Stimulated activated CD8-positive, alpha-beta memory T cell treated with anti-CD3 and anti-CD28 coated beads, Interleukin-4, amount 100 ng/mL, for 1 hour (primary cell): ENCODE measurements at places on chromosomes 2 and 18.

- DNase-seq: no peak
Measured at GRCh38 chr2:207944979-207945600, 80.2 kb downstream of the PLEKHM3 start.

DNA sequence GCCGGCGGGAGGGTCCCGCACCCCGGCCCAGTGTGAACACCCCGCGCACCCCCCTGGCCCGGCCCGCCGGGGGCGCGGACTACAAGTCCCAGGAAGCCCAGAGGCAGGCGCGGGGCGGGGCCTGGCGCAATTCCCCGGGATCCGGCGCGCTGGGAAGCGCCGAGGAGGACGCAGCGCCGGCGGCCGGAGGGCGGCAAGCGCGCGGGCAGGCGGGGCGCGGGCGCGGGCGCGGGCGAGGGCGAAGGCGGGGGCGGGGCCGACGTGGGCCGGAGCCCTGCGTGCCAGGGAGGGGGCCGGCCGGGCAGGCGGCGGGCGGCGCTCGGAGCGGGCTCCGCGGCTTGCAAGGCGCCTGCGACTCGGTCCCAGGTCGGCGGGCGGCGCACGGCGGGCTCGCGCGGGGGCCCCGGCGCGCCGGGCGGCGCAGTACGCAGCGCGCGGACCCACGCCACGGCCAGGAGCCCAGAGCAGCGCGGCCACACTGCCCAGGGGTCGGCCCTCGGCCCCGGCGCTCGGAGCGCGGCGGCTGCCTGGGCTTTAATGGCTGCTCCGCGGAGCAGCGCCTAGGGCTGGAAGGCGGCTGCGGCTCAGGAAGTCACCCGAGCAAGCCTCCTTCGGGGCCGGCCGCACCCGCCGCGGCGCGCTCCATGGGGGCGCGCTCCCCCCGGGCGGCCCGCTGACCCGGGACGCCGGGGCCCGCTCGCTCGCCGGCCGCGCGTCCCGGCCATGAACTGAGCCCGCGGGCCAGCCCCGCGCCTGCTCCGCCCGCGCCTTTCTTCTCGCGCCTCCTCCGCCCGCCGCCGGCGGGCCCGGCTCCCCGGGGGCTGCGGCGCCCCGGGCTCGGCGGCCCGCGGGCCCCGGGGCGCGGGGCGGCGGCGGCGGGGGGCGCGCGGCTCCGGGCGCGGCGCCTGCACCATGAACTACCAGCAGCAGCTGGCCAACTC is at the start of gene AGAP1:
TSS of gene AGAP1 (plus strand) at position 269 of the 941 bp plus-strand sequence.
- DNase-seq: no peak

GRCh38 chr2:209091056-209091455 is 332.8 kb upstream of the MAP2 start:
- DNase-seq: no peak

- DNase-seq: no peak
Measured at GRCh38 chr18:58113337-58113736, 69.3 kb downstream of the NEDD4L start.

DNA sequence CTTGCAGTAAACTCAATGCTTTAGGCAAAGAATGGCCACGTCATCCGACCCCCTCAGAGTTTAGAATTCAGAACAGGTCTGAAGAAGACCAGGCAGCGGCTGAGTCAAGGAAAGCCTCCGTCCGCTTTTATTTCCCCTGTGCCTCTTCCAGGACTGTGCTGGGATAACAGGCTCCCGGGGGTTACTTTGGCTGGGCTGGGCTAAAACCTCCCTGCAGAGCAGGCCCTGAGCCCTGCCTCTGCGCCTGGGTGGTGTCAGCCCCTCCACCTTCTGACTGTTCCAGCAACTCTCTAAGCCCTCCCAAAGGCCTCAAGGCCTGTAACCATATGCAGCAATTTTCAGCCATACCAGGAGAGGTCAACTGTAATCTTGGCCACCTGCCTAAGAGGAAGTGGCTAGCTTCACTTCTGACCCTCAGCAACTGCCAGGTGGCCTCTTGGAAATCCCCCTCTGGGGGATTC is 166.5 kb downstream of the RPIA start:
- no peak for DNase-seq

DNA sequence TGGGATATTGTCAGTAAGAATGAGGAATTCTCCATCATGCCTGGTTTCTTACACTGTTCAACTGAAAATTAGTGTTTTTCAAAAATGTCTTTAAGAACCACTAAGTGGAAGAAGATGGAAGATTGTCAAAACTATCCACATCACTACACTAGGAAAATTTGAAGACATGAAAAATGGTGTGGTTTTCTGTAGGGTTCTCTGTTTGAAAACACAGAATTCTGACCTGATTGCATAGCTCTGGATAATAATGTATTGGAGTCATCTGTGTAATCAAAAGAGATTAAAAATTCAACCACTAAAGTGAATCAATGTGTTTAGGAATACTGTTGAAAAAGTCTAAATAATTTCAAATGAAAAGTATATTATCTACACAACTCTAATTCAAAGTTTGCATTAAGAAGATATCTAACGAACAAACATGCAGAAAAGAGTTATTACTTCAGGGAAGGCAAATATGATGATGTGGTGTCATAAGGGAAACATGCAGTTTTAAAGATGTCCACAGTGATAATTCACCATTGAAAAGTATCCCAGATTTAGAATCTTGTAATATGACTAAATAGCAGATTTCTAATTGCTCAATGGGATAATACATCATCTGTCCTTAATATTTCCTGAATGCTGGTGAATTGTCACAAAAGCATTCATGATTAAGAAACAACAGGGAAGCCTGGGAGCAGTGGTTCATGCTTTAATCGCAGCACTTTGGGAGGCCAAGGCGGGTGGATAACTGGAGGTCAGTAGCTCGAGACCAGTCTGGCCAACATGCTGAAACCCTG is 116.9 kb downstream of the ERBB4 start:
- no peak for DNase-seq

DNA sequence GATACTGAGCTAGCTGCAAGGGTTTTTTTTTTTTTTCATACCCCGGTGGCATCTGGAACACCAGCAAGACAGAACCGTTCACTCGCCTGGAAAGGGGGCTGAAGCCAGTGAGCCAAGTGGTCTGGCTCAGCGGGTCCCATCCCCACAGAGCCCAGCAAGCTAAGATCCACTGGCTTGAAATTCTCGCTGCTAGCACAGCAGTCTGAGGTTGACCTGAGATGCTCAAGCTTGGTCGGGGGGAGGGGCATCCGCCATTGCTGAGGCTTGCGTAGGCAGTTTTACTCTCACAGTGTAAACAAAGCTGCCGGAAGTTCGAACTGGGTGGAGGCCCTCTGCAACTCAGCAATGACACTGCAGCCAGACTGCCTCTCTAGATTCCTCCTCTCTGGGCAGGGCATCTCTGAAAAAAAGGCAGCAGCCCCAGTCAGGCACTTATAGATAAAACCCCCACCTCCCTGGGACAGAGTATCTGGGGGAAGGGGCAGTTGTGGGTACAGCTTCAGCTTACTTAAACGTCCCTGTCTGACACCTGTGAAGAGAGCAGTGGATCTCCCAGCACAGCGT is 5.1 kb upstream of the MIB1 start:
- no peak for DNase-seq

DNA sequence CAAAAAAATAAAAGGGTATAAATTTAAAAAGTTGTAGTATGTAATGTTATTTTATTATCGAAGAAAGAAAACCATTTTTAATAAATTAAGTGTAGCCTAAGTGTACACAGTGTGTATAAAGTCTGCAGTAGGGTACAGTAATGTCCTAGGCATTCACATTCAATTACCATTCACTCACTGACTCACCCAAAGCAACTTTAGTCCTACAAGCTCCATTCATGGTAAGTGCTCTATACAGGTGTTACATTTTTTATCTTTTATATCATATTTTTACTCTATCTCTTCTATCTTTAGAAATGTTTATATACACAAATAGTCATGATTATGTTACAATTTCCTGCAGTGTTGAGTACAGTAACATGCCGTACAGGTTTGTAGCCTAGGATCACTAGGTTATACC is 59.5 kb downstream of the RABL2A start:
- no peak for DNase-seq

- no peak for DNase-seq
Measured at GRCh38 chr2:130183512-130184373, 1.7 kb downstream of the MZT2B start.

DNA sequence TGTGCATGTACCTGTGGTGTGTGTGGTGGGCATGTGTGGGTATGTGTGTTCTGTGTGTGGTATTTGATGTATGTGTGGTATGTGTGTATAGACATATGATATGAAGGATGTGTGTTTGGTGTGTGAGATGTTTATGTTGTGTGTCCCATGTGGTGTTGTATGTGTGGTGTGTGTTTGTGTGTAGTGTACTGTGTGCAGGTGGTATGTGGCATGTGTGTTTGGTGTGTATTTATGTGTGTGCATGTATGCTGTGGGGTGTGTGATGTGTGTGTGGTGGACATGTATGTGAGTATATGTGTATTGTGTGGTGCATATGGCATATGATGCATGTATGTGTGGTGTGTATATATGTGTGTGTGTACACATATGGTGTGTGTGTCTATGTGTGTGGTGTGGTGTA is 718.8 kb upstream of the SOX11 start:
- DNase-seq: no peak

DNA sequence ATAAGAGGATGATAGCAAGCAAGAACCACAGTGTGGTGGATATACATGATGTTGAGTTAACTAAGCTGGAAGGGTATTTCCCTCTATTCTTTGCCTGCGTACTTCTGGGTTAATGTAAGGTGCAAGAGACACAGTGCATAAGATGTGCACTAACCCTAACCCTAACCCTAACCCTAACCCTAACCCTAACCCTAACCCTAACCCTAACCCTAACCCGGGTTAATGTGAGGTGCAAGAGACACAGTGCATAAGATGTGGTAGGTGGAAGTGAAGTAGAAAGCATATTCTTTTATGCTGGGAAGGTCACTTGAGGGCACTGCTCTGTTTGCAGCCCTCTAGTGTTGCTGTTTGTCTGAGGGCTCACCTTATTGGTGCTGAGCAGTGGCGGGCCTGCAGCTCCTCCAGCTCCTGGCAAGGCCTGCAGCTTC is 181.5 kb upstream of the ITGA4 start:
- no peak for DNase-seq

GRCh38 chr2:136006658-136007057 is 21.2 kb upstream of the DARS1 start:
- DNase-seq: no peak

GRCh38 chr2:2328848-2329247 is 2.2 kb downstream of the MYT1L start:
- no peak for DNase-seq

DNA sequence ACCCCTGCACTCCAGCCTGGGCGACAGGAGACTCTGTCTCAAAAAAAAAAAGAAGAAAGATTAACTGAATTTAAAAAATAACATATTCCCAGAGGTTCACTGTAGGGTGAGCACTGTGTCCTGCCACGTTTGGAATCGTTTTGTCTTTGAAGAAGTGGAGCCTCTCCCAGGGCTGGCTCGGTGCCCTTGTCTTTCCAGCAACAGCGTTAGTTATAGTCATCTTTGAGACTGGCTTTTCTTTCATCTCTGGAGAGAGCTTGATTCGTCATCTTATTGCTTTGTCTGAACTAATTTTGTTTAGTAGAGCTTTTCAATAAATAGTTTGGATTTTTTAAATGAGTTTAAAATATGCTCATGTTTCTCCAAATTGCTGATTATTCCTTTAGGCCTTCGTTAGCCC is 50.5 kb downstream of the IMPA2 start:
- DNase-seq: no peak

- DNase-seq: no peak
Measured at GRCh38 chr2:195473862-195474261, 183.2 kb upstream of the SLC39A10 start.
